GF-D8 (cell line): ENCODE measurements at places on chromosomes 5 and 9.

DNA sequence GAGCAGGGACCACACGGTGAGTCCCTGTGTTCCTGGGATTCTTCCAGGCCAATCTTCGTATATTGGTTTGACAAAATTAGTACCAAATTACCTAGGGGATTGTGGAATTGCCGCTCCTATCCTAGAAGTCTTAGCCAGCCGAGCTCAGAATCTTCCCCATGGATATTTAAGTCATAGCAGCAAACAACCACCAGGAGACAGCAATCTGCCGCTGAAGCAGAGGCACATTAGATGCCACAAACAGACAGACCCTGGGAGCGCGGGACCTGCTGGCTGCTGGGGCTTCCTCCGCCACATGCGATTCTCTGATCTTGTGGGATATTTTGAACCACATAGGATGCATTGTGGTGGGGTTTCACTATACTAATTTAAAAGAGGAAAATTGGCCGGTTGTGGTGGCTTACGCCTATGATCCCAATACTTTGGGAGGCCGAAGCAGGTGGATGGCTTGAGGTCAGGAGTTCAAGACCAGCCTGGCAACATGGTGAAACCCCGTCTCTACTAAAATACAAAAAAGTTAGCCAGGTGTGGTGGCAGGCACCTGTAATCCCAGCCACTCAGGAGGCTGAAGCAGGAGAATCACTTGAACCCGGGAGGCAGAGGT lies 31.7 kb upstream of the ZBTB43 start:
- no peak for DNase-seq

- DNase-seq = no peak
These were observed 25.5 kb downstream of the ESM1 start for GRCh38 chr5:54959673-54960418.

DNA sequence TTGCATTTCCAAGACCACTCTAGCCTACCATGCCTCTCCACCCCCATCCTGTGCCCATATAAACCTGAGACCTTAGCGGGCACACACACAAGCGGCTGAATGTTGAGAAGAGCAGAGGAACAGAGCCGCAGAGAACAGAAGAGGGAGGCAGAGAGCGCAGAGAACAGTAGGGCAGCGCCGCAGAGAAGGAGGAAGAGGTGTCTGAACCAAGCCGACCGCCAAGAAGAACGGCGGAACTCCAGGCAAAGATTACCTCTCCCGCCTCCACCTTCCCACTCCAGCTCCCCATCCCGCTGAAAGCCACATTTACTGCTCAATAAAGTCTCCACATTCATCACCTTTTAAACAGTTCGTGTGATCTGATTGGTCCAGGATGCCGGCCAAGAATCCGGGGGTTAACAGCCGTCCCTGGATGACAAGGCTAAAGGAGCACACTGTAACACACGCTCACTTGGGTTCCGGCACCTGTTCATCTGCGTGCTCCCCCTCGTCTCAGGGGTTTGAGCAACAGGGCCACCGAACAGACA lies 33.2 kb downstream of the GRIN3A start:
- no peak for DNase-seq

- DNase-seq = no peak
These were observed 110.1 kb downstream of the SIL1 start for GRCh38 chr5:139088024-139088423.

- no peak for DNase-seq
These were observed 29.5 kb downstream of the GNAQ start for GRCh38 chr9:78001946-78002731.

- no peak for DNase-seq
These were observed 37.3 kb upstream of the TMEM252 start for GRCh38 chr9:68577774-68578591.

DNA sequence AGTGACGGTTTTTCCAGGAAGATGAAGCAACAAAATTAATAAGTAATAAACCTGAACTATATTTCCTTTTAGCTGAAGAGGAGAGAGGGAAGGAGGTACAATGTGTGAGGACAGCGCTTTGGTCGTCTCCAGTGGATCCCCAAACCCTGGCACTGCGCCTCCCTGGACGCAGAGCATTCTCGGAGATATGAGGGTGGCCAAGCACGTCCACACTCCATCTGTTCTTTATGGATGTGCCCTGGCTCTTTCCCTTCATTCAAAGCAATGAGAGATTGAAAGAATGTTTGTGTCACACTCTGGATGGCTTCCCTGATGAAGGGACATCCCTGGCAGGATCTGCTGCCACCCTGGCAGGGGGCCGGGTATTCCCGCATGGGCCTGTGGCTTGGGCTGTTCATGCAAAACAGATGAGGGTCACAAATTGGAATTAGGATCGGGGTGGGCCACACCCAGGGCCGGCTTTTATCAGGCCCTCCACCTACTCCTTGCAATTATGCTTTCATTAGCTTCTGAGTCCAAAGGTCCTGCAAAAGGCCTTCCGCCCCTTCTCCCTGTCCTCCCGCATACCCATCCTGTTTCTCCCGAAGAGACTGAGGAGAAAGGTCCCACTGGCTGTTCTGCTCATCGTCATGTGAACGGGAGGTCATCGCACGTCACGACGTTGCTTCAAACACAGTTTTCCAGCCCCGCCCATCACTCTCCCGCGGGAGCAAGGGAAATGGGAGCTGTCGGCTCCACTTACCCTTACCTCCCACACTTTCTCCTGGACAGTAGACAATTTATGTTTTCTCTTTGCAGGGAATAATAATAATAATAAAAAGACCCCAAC lies 286.1 kb upstream of the IRX4 start:
- no peak for DNase-seq

DNA sequence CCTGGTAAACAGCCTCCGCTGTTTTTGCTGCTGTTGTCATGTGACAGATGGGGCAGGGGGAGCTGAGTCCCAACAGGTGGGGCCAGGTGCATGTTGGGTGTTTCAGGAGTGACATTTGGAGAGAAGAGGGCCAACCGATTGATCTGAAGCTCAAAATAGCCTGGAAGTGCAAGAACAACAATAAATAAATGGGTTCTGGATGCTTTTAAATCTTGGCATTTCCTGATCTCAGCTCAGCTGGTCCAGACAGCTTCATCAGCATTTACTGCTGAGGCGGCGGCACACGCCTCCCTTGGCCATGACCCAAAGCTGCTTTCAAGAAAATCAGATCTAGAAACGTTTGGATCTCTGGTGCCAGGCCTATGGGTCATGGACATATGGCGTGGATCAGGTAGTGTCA lies 70.5 kb downstream of the PPARGC1B start:
- DNase-seq = no peak

- DNase-seq = no peak
These were observed 5.8 kb upstream of the C5orf52 start for GRCh38 chr5:157665467-157666070.

GRCh38 chr5:133426264-133426663 lies 186.1 kb downstream of the FSTL4 start:
- DNase-seq = no peak

DNA sequence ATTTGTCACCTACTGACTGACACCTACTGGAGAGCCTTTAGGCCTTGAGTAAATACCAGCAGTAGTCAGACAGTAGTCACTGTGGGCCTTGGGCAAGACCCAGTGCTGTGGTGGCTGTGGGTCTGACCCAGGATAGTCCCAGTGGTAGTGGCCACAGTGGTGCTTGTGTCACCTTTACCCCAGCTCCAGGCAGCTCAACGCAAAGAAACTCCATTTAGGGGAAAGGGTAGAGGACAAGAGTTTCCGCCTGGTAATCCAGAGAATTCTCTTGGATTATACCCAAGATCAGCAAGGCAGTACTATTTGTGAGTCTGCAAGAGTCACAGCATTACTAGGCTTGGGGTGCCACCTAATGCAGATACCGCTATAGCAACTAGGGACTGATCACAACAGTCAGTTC lies 28.9 kb downstream of the CERT1 start:
- DNase-seq = no peak

DNA sequence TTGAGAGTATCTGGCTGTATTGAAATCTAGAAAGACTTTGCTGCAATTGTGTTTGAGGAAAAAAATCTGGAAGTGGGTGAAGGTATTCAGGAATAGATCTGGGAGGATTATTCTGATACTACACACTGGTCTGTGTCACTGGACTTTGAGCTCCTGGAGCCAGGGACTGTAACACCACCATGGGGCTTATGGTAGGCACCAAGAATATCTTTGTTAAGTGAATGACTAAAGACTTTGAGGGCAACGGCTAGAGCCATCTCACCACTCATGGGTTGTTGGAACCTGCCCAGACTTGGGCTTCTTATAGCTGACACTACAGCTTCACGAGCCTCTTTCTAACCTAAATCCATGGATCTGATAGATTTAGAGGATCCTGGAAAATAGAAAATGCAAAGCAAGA lies 10.2 kb downstream of the NFX1 start:
- no peak for DNase-seq

- DNase-seq = no peak
These were observed 142.1 kb downstream of the MED10 start for GRCh38 chr5:6236170-6236793.

DNA sequence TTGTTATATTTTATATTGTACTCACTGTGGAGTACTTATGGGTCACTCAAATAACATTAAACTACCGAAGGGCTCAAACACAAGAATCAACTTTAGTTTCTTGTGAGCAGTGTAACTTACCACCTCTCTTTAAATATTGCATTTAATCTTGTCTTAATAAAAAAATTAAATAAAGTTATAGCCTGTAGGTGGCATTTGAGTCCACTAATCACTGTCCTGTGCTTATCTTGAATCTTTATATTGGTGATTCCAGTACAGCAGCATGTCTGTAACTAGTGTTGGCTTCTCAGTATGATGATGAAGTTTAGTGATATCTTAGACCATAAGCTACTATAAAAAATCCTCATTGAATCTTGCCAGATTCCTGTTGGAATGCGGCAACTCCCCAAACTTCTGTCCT lies 313.8 kb downstream of the FAM170A start:
- DNase-seq = no peak

DNA sequence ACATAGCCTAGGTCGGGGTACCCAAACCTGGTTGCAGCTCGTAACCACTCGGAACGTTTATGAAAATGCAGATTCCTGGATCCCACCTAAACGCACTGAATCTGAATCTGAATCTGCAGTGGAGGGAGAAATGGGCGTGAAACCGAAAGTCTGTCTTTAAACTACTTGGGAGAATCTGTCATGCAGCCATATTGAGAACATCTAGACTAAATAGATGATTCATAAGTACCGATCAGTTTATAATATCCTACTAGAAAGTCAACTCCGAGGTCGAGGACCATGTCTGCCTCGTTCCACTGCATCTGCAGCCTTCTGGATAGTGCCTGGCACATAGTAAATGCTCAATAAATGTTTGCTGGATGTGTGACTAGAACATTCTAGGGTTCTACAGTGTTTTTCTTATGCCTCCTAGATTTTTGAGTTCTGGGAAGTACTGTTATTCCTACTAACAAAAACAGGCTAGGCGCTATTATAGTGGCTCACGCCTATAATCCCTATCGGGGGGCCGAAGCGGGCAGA lies 632 bp downstream of the COQ4 start:
- no peak for DNase-seq

GRCh38 chr5:168011096-168011495 lies 280.3 kb upstream of the WWC1 start:
- DNase-seq = no peak

- DNase-seq = no peak
These were observed 21.9 kb downstream of the ASS1 start for GRCh38 chr9:130466537-130467217.

DNA sequence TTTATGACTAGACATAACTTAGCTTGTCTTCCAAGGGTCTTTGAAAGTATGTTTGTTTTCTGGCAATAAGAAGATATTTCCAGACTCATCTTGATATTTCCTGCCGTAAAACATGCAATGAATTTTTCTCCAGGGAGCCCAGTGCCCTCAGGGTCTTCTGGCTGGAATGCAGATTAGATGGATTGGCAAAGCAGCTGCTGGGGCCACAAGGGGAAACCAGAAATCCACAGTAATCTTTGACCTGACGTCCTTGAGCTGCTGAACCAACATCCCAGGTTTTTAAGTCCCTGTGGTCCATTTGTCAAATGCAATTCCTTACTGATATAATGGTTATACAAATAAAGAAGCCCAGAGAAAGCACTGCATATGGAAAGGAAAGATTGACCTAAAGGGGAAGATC lies 93.0 kb downstream of the THBS4 start:
- no peak for DNase-seq

- DNase-seq = no peak
These were observed 132.8 kb upstream of the PAPPA start for GRCh38 chr9:116020801-116021200.
